Activated naive CD8-positive, alpha-beta T cell treated with anti-CD3 and anti-CD28 coated beads for 36 hours (primary cell): ENCODE measurements at places on chromosomes 1 and 21. TPM values are rescaled to one million over a fixed set of nuclear protein-coding genes. Genes with fewer than 3 reads are reported as not detected.

The LAX1 gene
- total RNA-seq, result 30.1 TPM

The TRIM67 gene
- total RNA-seq, result not detected

The HRNR gene
- total RNA-seq, result not detected

The KRTAP6-1 gene
- total RNA-seq, result not detected

The KRTAP13-2 gene
- total RNA-seq, result not detected

The ZFYVE9 gene
- 6.3 TPM for total RNA-seq

The DENND2C gene
- total RNA-seq, result 0.91 TPM

The OLFML3 gene
- total RNA-seq, result 0.20 TPM

The NLRP3 gene
- total RNA-seq, result 9.1 TPM

The LIN28A gene
- total RNA-seq, result not detected

The LCE3D gene
- not detected for total RNA-seq

The PPP1R8 gene
- 70.5 TPM for total RNA-seq

The CCDC181 gene
- 0.52 TPM for total RNA-seq

The SLX9 gene
- total RNA-seq, result 93.6 TPM
